ENCODE measurements at places on chromosomes 4 and X.

- no peak for DNase-seq
Measured at GRCh38 chrX:43333543-43333942, 322.6 kb upstream of the MAOA start.

DNA sequence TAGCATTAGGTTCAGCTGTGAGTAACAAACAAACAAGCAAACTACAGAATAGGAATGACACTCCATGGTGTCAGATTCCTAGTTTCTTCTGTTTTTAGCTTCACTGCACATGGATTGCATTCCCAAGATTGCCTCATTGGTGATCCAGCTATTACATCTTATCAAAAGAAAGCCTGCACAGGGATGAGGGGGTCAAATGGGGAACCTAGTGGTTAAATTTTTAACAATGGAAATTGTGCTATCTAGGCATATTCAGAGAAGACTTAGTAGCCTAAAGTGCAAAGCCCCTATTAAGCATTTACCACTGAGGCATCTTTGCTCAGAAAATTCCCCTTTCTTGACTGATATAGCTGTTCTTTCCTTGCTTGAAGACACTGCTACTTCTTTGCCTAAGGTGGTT, 3.9 kb upstream of the TTC29 start:
- DNase-seq, result no peak

GRCh38 chr4:12993923-12994322, 490.2 kb downstream of the RAB28 start:
- no peak for DNase-seq

DNA sequence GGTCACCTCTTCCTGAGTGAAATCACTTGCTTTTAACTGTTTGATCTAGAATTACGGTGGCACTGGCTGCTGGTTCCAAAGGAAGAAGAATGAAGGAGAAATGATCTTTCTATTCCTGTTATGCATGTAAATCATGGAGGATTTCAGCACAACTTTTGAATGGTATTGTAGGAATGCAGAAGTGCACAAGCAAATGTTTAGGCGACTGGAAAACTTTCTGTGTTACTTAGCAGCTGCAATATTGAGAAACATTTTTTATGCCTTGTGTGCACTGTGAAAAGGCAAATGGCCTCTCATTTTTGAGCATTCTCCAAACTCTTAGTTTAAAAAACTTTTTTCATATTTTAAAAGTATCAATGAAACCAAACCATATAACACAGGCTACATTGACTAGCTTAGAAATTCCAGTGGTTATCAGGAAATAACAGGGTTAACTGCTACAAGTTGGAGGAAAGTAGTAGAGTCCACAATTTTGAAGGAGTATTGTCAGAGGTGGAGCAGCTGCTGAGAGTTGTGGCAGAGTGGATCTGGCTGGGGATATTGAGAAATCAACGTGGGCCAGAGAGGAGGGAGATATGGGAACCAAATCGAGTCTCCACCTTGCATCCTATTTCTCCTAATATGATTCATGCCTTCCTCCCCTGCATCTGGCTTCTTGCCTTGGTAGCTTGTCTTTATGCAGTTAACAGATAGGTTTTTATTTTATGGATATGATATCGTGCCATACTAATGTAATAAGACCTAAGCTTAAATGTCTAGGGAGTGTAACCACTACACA, 32.0 kb upstream of the FHL1 start:
- DNase-seq, result no peak

DNA sequence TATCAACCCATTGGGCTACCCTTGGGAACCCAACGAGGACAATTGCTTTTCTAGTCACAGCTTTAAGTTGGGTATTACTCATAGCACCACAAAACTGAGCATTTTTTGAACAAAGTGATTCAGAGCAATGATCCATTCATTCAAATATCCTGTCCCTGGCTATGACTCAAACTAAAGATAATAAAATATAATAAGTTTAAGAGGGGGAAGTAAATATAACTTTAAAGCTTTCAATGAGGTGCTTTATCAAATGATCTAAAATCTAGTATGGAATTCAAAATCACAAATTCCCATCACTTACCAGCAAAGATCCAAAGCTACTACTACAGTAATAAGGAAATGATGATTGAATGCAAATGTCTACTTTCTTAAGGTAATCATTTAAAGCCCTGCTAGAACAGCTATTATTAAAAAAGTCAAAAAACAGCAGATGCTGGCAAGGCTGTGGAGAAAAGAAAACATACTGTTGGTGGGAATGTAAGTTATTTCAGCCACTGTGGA, 39.8 kb upstream of the S100G start:
- no peak for DNase-seq

GRCh38 chr4:151717314-151717713, 43.5 kb downstream of the GATB start:
- DNase-seq, result no peak

- DNase-seq, result no peak
Measured at GRCh38 chrX:38601866-38602265, 40.5 kb downstream of the TSPAN7 start.

GRCh38 chr4:25901030-25901430, 13.0 kb upstream of the SMIM20 start:
- no peak for DNase-seq

DNA sequence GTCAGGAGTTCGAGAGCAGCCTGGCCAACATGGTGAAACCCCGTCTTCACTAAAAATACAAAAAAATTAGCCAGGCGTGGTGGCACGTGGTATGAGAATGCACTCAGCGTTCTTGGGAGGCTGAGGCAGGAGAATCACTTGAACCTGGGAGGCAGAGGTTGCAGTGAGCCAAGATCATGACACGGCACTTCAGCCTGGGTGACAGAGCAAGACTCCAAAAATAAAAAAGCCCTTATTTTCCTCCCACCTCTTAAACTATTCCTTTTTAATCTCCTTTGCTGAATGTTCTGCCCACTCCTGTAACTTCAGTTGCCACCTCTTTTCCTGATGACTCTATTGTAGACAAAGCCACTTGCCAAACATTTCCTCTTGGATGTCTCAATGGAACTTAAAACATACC, 72.6 kb downstream of the TAF1 start:
- DNase-seq, result no peak

- no peak for DNase-seq
Measured at GRCh38 chr4:76016393-76016792, 6.9 kb downstream of the CXCL10 start.

GRCh38 chr4:21596521-21596920, 352.1 kb downstream of the KCNIP4 start:
- DNase-seq, result no peak

DNA sequence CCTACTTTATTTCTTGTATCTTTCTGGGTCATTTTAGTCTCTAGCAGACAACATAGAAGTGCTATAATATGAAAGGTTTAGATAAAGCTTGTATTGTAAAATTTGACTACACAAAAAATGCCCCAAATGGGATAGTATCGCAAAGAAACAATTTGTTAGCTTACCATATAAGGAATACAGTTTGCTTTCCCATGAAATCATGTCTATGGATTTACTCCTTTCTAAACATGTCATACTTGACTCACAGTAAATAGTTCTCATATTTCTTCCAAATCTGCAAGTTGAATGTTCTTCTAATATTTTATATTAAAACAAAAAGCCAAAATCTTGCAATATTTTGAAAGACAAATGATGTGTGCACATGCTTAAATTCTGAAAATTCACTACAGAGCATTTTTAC, 103.9 kb downstream of the PPA2 start:
- DNase-seq, result no peak

GRCh38 chrX:93673056-93673868, at the start of gene NAP1L3:
Gene NAP1L3 (minus strand): TSS chrX:93673578. CDS start chrX:93673304, 274 bp downstream.
- peak; percentile 11 for DNase-seq

GRCh38 chr4:159017323-159018026, 85.4 kb upstream of the RAPGEF2 start:
- DNase-seq, result no peak

DNA sequence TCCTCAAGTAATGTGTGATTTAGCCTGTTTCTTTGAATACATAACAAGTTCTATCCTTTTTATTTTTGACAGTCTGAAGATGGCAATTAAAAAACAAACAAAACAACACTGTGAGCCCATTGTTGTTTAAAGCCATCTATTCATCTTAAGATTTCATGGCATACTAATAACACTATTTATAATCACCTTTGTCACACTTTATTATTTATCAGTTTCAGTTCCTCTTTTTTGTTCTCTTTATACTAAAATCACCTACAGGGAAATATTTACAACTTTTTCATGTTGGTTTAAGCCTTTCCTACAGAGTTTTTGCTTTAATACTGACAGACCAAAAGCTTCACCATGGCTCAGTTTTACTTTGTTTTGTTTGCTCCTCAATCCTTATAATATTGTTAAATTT, 247.4 kb upstream of the CTSO start:
- no peak for DNase-seq

GRCh38 chrX:470686-471085, 84.0 kb upstream of the PPP2R3B start:
- no peak for DNase-seq

GRCh38 chrX:129629837-129630236, 24.9 kb downstream of the APLN start:
- DNase-seq, result no peak

DNA sequence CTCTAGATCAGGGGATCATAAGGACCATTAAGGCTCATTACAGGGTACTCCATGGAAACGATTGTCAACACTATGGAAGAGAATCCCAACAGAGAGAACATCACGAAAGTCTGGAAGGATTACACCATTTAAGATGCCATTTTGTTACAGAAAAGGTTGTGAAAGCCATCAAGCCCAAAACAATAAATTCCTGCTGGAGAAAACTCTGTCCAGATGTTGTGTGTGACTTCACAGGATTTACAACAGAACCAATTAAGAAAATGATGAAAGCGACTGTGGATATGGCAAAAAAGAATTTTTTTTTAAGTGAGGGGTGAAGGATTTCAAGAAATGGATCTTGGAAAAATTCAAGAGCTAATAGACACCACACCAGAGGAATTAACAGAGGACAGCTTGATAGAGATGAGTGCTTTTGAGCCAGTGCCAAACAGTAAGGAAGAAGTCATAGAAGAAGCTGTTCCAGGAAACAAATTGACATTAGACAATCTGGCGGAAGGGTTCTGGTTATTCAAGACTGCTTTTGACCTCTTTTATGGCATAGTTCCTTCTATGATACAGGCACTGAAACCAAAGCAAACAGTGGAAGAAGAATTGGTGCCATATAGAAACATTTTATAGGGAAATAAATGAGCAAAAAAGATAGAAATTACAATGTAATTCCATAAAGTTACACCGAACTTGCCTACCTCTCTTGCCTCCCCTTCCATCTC, 17.3 kb upstream of the LSM6 start:
- no peak for DNase-seq

- no peak for DNase-seq
Measured at GRCh38 chrX:10769696-10770619, 149.6 kb upstream of the MID1 start.

GRCh38 chr4:33369446-33369845, 2649.3 kb downstream of the PCDH7 start:
- DNase-seq, result no peak

- no peak for DNase-seq
Measured at GRCh38 chr4:180203349-180203748, 2039.9 kb upstream of the TENM3 start.

GRCh38 chr4:148255344-148255720, 186.9 kb downstream of the NR3C2 start:
- no peak for DNase-seq

- DNase-seq, result no peak
Measured at GRCh38 chr4:112327965-112328733, 31.0 kb downstream of the ALPK1 start.

DNA sequence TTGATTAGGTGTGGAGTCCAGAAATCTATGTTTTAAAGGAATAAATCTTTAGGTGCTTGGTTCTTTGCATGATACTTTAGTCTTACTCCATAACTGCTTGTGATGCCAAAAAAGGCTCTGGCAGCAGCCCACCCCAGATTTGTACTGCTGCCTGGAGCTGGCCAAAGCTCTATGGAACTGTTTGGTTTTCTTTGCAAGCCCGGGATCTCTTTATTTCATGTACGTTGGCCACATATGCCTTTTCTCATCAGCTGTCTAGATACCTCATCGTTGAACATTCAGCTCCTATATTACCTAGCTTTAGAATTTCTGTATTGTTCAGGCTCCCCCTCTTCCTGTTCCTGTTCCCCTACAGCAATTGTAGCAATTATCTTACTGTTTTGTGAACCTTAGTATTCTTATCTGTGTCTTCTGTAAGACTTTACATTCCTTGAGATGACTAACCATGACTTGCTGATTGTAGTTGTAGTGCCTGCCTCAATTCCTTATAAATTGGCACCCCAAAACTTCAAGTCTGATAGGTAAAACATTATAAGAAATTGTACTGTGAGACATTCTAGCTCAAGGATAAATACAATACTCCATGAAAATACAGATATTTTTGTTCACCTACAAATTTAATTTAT, 199.4 kb upstream of the GPRIN3 start:
- DNase-seq, result no peak

GRCh38 chr4:152464030-152464823, 71.7 kb downstream of the FBXW7 start:
- DNase-seq, result no peak

DNA sequence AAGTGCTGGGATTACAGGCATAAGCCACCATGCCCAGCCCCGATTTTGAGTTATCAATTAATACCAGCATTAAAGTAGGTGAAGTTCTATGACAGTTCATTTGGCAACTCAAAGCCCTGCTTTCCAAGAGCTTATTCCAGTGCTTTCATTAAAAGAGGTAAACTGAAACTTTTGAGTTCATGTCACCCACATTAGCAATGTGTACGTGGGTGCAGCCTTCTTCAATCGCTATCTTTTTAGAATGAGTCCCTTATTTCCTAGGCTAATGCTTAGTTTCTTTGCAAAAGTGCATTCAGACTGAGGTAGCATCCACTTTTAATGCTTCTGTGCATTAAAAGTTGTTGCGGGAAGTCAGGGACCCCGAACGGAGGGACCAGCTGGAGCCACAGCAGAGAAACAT, 26.1 kb upstream of the MTNR1A start:
- DNase-seq, result no peak

- no peak for DNase-seq
Measured at GRCh38 chrX:55039471-55039870, 8.7 kb upstream of the ALAS2 start.

DNA sequence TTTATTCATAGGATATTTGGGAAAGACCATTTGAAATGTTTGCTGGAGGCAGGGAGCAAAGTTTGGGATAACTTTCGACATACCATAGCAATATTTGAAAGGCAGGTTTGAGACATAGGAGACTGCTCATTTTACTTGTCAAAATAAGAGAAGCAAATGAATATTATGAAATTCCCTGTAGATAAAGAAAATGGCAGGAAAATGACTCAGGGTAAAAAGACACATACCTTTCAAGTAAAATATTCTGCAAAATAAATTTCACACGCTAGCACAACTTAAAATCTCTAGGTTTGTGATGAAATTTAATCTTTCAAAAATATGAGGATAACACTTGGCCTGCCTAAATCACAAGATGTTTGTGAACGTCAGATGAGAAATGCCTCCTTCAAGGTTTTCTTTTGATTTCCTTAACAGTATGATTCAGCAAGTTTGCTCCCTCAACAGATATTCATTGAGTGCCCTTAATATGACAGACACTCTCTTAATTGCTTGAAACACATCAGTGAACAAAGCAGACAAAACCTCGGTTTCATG, 6.6 kb downstream of the TMEM156 start:
- no peak for DNase-seq

GRCh38 chr4:79367096-79367495, 40.9 kb downstream of the GK2 start:
- no peak for DNase-seq
